ENCODE measurements at places on chromosomes 4 and X.
A peak's percentile ranks its signal among the peaks of the same experiment; 100 is the strongest.

- no peak for ATAC-seq
Observed at GRCh38 chrX:105803891-105804290, 18.4 kb upstream of the NRK start.

- no peak for ATAC-seq
Observed at GRCh38 chr4:26856906-26857277, 3.7 kb upstream of the STIM2 start.

GRCh38 chr4:139465922-139466321 is 12.0 kb downstream of the RAB33B start:
- no peak for ATAC-seq

DNA sequence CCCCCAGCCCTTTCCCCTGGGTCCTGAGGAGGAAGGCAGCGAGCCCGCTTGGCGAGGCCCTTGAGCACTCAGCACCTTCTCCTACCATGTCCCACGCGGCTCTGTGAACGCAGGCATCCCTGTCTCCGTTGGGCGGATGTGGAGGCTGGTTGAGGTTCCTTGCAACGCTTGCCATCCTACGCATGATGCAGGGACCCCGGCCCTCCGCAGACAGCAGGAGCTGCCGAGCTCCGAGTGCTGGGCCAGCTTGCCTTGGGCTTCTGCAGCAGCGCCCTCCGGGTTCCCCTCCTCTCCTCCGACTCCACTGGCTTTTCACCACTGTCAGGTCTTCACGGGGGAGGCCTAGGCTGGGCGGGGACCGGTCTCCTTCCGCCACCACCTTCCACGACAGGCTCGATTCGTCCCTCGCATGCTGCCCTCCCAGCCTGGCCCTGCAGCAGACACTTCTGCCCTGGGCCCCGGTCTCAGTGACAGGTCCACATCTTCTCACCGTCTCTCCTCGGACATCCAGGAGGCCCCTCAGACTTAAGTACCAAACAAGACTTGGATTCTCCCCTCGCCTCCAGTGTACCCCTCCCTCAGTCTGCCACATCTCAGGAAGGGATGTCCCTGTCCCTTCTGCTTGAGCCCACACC is 67.6 kb upstream of the HGFAC start:
- ATAC-seq, result no peak

GRCh38 chrX:40759374-40759773 is 24.0 kb upstream of the MED14 start:
- no peak for ATAC-seq

GRCh38 chr4:54586320-54586955 is 71.3 kb upstream of the KIT start:
- ATAC-seq, result no peak

DNA sequence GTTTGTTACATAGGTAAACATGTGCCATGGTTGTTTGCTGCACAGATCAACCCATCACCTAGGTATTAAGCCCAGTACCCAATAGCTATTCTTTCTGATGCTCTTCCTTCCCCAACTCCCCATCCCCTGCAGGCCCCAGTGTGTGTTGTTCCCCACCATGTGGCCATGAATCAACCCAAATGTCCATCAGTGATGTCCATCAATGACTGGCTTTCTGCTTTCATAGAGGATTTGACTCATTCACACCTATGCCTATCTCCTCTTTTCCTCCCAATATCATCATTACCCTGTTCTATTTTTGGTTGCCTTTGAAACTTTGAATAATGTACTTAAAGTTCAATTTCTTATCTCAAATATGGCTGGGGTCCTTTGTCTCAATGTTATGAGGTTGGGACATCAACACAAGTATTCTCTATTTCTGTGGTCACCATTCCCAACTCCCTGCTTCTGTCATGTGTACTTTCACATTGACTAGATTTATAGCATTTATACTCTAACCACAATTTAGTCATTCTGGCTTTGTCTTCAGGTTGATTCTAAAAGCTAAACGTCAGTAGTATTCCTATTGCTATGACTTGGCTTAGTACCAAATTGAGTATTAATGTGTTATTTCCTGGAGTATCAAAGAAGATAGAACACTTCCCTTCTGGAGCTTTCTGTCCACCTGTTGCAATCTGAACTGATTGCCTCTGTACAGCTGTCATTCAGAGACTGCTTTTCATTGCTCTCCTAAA is 107.2 kb downstream of the TAB3 start:
- ATAC-seq, result no peak

- no peak for ATAC-seq
Observed at GRCh38 chr4:21695141-21695540, 253.4 kb downstream of the KCNIP4 start.

DNA sequence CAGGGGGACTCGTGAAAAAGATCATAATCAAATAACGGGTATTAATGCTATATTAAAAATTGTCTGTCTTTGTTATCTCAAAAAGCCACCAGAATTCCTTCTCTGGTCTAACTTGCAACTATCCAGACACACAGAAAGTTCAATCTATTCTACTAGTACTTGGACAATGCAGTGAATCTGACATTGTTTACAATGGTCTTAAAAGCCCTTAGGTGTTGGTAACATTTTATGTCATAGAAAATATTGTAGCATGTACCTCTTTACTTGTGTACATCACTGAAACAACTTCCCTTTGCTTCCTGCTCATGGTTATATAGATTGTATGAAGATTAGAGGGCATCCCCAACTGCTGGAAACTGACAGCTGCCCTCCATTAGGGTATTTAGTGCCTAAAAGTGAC is 71.1 kb upstream of the PPP3CA start:
- no peak for ATAC-seq

- ATAC-seq, result no peak
Observed at GRCh38 chr4:23041501-23041900, 348.8 kb downstream of the GBA3 start.

- ATAC-seq, result peak; percentile 30
Observed at GRCh38 chrX:43557792-43558191, 98.3 kb upstream of the MAOA start.

DNA sequence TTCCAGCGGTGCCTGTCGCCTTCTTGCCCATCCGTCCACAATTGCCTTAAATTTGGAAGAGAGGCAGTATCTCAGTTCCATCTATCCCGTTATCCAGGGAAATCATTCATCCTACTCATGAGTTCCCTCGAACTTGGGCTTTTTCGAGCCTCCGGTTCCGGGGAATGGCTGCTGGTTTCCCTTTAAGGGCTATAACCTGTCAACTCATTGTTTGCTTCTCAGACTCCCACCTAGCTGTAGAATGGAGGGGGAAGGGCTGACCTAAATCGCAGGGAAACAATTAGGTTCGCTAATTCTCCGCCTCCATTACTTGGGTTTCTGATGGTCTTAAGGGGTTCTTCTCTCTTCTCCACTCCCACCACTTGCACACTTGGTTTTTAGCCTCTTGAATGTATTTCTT is 1.2 kb downstream of the UCHL1 start:
- ATAC-seq, result no peak

DNA sequence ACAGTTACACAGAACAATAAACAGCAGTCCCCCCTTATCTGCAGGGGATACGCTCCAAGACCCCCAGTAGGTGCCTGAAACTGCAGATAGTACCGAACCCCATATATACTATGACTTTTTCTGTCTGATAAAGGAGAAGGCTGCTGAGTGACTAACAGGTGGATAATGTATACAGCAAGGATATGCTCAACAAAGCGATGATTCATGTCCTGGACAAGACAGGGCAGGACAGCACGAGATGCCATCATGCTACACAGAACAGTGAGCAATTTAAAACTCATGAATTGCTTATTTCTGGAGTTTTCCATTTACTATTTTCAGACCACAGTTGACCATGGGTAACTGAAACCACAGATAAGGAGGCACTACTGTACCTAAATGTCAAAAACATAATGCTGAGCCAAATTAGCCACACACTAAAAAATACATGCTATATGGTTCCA is 76.1 kb downstream of the MANBA start:
- ATAC-seq, result no peak

GRCh38 chr4:103354006-103354405 is 155.9 kb upstream of the CENPE start:
- no peak for ATAC-seq

- no peak for ATAC-seq
Observed at GRCh38 chrX:19370061-19370460, 26.3 kb downstream of the PDHA1 start.

GRCh38 chr4:98639523-98639922 is 18.9 kb downstream of the TSPAN5 start:
- peak; percentile 62 for ATAC-seq

DNA sequence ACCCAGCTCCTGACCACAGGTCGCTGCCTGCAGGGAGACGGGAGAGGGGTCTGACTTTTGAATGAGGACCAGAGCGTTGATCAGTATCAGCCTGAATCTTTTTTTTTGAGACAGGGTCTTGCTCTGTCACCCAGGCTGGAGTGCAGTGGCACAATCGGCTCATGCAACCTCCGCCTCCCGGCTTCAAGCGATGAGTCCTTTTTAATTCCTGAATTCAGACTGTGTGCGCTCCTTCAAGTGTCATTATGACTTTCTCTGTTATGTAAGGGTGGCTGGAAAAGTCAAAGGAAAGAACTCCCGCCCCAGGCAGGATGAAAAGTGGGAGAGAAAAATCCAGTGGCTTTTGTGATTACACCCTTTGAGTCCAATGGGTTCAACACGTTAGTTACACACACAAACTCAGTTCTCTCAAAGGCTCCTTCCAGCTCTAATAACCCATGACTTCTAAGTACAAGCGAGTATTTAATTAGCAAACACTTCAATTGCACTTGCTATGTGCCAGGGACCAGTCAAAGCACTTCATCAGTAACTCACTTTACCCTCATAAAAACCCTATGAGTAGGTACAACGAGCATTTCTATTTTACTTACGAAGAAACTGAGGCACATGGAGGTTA is 44.4 kb downstream of the PDHA1 start:
- ATAC-seq, result no peak

DNA sequence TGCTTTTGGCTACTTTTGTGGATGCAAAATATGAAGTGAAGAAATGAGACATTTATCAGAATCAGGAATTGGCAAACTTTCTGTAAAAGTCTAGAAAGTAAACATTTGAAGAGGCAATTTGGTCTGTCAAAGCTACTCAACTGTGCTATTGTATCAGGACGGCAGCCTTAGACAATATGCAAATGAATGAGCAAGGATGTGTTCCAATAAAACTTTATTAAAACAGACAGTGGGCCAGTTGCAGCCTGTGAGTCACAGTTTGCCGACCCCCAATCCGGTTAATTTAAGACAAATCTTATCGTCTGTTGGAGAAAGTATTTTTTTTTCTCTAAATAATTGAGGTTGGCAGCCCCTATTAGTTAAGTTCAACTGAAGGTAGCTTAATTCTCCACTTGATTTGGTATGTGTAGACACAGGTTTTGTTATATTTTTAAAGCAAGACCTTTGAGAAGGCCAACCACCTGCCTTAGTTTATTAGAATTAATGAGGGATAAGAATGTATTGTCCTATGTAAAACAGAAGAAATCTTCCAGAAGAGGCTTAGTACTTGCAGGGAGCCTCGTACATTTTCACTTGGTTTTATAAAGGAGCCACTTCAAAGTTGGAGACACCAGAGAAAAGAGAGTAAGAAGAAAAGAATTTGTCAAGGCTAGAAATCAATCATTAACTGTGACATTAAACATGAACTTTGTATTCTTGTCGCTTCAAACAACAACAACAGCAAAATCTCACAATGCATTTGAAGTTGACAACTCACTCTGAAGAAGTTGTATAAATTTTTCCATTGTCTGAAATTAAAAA is 81.6 kb upstream of the FAT1 start:
- ATAC-seq, result no peak

- ATAC-seq, result no peak
Observed at GRCh38 chrX:150465326-150465725, 102.2 kb downstream of the MAMLD1 start.

GRCh38 chr4:141826260-141826659 is 189.9 kb downstream of the IL15 start:
- ATAC-seq, result no peak

GRCh38 chr4:181127171-181127570 is 1116.0 kb upstream of the TENM3 start:
- no peak for ATAC-seq

GRCh38 chrX:103153661-103154060 is 60.7 kb upstream of the NXF3 start:
- no peak for ATAC-seq

- ATAC-seq, result no peak
Observed at GRCh38 chr4:100486496-100486895, 31.3 kb downstream of the EMCN start.

DNA sequence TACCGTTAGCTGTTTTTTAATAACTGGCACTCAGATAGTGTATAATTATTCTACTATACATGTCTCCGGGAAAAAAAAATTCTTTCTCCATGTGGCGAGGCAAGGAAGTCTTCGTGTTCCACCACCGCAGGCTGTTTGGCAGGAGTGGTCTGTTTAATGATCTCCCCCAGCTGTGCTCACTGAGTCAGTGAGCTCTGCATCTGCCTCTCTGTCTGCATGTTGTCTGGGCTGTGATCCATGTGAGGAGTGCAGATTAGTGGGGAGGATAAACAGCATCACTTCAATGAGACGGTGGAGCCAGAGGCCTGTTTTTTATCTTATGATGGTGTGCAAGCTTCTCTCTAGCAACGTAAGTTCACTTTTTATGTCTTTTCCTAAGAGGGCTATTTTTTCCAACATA is 69.8 kb downstream of the RPS3A start:
- no peak for ATAC-seq

- ATAC-seq, result no peak
Observed at GRCh38 chr4:186651624-186652023, 72.0 kb downstream of the FAT1 start.

DNA sequence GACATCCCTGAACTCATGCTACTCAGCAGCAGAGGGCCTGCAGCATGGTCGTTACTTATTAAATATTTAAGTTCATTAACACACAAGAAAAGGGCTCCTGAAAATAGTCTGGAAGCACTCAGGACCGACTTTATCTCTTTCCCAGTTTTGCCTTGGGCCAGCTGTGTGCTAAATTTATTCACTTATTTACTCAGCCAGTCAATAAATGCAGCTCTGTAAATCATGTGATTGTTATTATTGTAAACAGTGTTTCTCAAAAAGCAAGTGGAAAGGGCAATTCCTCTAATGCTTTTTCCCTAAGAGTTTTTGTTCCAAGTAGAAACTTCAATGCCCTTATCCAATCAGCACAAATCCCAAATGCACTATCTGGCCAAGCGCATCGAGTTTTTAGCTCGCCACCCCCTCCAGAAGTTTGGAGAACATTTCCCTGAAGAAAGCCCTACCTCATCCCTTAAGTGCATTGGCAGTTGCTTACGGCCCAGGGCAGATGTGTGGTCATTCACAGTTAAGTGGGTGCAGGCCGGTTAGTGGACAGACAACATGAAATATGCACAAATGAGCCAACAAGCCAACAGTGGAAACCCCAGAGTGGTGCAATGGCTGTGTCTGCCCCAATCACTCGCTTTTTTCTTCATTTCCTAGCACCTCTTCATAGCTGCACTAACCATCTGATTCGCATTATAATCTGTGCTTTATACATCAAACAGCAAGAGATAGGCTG is 125.8 kb downstream of the SMIM20 start:
- ATAC-seq, result no peak

GRCh38 chr4:154005171-154005520 is 216.3 kb upstream of the SFRP2 start:
- no peak for ATAC-seq

DNA sequence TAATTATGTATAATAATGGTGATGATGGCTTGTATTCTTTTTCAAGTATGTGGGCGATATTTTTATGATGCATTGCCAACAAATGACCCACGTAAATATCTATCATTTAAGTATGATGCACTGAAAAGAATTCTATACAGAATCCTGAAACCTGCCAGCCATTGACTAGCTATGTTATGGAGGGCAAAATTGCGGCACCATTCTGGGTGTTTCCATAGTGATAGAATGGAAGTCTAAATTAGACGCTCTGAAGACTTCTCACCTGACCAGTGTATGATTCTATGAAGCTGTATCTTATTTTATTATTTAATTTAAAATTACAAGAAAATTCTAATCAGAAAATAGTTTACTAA is 677 bp upstream of the CENPC start:
- no peak for ATAC-seq
